ENCODE measurements at places on chromosomes 7 and 10. TPM values are rescaled to one million over a fixed set of nuclear protein-coding genes. Genes with fewer than 3 reads are reported as not detected.
A peak's percentile ranks its signal among the peaks of the same experiment; 100 is the strongest.

Gene C10orf62
- total RNA-seq, result not detected

DNA sequence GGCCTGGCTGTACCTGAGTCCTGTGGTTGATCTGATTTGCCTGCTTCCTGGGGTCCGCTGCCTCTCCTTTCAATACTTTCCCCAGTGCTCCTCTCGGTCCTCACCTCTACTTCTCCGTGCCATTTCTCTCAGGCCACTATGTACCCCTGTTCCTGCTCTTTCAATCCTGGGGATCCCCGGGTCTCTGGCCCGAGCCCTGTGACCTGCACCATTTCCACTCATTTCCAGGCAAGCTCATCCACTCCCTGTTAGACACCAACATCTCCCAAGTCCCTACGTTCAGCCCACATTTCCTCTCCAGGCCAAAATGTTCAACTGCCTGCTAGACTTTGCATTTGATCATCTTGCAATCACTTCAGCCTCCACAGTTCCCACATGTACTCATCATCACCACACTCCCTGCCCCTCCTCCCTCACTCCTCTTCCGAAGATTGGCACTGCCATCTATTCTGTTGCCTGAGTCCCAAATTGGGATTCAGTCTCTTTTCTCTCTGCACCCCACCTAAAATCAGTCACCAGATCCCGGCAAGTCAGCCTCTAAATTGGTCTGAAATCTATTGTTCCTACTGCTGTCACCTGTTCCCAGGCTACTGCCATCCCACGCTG is 34.4 kb upstream of the ZMIZ1 start:
- no peak overlapping the region for H3K4me3 ChIP-seq
- peaks cover 6% of the 10 kb centered on the region for H3K27me3 ChIP-seq
- no peaks in the 10 kb centered on the region for H3K36me3 ChIP-seq
- H3K4me1 ChIP-seq, result no peaks in the 10 kb centered on the region
- H3K27ac ChIP-seq, result peak overlapping the region; percentile 16

Gene TMEM140
- total RNA-seq, result 25.3 TPM

Gene GTF2IRD2
- 9.9 TPM for total RNA-seq

DNA sequence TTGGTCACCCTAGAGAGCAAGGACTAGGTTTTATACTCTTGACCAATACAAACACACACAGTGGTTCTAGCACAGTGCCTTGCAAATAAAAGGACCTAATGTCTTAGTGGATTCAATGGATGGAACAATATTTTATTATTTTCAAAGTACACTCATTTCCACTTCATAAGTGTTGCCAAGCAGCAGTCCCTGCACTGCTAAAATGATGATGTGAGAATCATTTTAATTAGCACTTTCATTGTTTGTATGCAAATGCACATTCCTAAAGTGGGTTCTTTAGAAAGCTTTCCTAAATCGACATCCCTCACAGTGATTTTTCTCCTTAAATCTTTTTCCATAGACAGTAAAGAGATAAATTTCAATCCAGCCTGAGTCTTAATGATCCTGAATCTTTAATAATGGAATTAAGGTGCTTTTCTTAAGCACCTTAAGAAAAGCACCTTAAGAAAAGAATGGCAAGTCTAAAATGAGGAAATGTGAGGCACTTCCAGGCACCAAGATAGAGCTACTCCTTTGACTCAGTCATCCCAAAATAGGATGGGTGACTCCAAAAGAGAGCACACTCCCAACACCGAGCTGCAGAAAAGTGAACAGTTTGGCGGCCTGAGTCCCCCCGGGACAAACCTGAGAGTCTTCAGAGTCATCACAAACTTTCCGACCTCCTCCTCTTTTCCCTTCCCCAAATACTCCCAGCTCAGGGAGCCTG is 84.5 kb downstream of the SORBS1 start:
- DNase-seq, result no peak
- H3K27me3 ChIP-seq, result peaks cover 5% of the 10 kb centered on the region
- no peak overlapping the region for H3K27ac ChIP-seq
- H3K4me3 ChIP-seq, result no peak overlapping the region
- no peaks in the 10 kb centered on the region for H3K4me1 ChIP-seq

- H3K27me3 ChIP-seq, result no peaks in the 10 kb centered on the region
- no peak overlapping the region for H3K27ac ChIP-seq
- H3K36me3 ChIP-seq, result peaks cover 26% of the 10 kb centered on the region
These were observed 5.2 kb upstream of the KAZALD1 start for GRCh38 chr10:101056365-101057151.

All from activated CD4-positive, alpha-beta T cell treated with anti-CD3 and anti-CD28 coated beads, Interleukin-2, amount 10 ng/mL, durations not matched to agents 7 days and 5 days (primary cell).